ENCODE measurements at places on chromosomes 11 and 22.

DNA sequence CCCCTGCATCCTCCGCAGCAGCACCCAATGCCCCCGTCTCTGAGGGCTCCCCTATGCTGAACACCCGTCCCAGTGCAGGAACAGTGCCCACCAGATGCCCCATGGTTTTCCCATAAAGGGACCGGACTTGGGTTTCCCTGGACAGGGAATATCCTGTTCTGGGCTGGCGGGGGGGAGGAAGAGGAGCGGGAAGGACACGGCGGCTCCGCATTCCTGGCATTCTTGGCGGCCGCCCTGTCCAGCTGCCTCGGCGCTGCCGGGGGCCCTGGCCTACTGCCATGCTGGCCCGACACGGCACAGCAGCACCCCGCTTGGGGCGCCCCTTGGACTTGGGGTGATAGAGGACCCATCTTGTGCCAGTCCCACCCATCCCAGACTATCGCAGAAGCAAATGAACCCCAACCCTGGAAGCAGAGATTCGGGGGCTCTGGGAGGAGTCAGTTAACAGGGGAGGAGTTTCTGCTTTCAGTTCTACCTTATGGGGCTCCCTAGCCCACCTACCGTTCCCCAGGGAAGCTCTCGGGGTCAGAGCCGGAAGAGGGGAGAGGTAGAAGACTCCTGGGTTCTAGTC lies 23.7 kb upstream of the CBX7 start:
- DNase-seq: no peak

DNA sequence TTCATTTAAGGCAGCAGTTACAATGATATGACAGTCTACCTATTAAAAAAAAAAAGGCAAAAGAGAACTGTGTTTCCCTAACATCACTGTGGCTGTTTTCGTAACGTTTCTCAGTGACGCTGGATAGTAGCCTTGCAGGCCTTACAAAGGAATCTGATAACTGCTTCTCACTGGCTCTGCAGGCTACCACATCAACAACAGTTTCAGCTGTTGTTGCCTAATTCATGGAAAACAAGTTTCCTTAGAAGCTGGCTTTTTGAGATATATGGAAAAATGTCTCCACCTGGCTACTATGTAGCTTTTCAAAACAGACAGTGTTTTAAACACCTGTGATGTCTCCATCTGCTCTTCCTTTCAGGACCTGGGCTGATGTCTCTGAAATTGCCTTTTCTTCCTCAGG lies 3.8 kb downstream of the OR51V1 start:
- no peak for DNase-seq

DNA sequence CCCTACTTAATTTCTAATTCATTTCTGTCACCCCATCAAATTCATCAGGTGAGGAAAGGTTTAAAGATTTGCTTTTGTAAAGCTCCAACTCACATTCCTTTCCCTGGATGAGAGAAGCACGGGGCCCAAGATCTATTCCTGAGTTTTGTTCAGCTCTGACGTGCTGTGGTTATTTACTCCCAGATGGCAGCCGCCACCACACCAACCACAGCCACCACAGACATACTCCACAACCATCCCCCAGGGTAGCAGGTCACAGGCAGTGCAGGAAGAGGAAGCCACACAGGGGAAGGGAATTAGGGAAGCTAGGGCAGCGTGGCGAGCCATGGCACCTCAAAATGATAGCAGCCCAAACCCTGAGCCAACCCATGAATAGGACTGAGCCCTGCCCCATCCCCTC lies 63.5 kb upstream of the CSNK2A3 start:
- no peak for DNase-seq

DNA sequence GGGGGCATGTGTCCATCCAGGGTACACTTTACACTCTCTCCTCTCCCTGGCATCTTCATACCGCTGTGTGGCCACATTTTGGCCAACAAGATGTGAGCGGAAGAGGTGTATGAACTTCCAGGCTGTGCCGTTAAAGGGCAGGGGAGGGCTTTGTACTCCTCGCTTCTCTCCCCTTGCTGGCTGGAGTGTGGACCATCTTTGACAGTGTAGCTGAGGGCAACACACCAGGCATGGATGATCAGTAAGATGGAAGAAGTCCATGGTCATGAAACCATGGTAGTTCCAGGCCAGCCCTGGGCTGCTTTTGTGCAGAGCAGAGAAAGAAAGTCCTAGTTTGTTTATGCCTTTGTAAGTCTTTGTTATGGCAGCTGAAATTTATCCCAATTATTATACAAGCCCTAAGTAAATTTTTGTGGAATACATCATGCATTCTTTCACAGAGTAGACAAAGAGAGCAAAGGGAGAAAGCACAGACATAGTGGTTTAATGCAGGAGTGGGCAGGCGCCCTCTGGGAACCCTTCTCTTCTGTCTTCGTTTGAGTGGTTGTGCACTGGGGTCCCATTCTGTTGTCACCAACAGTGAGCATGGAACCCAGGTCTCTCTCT lies 70.4 kb downstream of the FBXO7 start:
- no peak for DNase-seq
